ENCODE measurements at places on chromosomes 1 and 21. TPM values are rescaled to one million over a fixed set of nuclear protein-coding genes. Genes with fewer than 3 reads are reported as not detected.

The ORC1 gene
- total RNA-seq: 6.7 TPM

The RAB3B gene
- total RNA-seq: 21.7 TPM

The C4BPA gene
- total RNA-seq: not detected

The SLAMF9 gene
- not detected for total RNA-seq

The IGSF9 gene
- under 0.01 TPM for total RNA-seq

The GPR89A gene
- 23.0 TPM for total RNA-seq

The PLCH2 gene
- total RNA-seq: 0.09 TPM

The FLG2 gene
- total RNA-seq: not detected

Data from endothelial cell of coronary artery (primary cell).